ENCODE measurements at places on chromosomes 6 and 20. TPM values are rescaled to one million over a fixed set of nuclear protein-coding genes. Genes with fewer than 3 reads are reported as not detected.

The ACTL10 gene
- not detected for total RNA-seq

The TREM2 gene
- 11.6 TPM for total RNA-seq

The ARFGEF3 gene
- 4.6 TPM for total RNA-seq

The CBLN4 gene
- total RNA-seq: 9.9 TPM

The ATP6V1G2 gene
- 3.6 TPM for total RNA-seq

The ATRN gene
- total RNA-seq: 23.6 TPM

The PRRT1 gene
- 1.2 TPM for total RNA-seq

The DDO gene
- total RNA-seq: 0.48 TPM

The TUBB2A gene
- 79.9 TPM for total RNA-seq

The ZHX3 gene
- 11.6 TPM for total RNA-seq

The PDE10A gene
- total RNA-seq: 15.4 TPM

DNA sequence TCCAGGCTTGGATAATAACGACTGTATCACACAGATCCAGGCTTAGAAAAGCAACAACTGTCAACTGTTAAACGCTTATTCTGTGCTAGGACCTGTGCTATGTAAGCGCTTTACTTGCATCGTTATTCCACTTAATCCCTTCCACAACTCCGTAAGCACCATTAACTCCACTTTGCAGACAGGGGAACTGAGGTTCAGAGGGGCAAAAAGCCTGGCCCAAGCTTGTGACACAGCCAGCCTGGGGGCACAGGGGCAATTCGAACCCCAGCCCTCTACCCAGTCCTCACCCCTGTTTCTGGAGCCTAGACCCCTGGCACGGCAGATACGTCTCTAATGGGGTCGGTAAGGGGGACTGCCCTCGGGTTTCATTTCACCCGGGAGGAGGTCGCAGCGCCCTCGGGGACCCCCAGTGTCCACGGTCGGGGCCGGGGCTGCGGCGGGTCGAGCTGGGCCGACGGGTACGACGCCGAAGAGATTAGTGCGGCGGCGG lies 411 bp downstream of the DSN1 start:
- no peak for DNase-seq

DNA sequence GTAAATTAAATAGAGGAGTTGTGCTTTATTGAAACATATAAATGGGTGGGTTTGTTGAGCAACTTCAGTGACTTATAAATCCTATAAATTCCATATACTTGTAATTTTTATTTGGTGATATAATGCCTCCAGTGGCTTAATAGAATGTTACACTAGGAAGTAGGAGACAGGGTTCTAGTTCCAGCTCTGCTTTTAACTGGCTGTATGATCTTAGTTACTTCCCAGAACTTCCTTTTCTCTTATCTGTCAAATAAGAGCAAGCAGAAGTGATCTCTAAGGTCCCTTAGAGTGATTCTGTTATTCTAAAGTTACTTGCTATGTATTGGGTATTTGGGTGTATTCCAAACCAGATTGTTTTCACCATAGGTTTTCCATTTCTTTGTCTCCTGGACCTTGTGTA lies 10.2 kb downstream of the ZSCAN23 start:
- DNase-seq: no peak

DNA sequence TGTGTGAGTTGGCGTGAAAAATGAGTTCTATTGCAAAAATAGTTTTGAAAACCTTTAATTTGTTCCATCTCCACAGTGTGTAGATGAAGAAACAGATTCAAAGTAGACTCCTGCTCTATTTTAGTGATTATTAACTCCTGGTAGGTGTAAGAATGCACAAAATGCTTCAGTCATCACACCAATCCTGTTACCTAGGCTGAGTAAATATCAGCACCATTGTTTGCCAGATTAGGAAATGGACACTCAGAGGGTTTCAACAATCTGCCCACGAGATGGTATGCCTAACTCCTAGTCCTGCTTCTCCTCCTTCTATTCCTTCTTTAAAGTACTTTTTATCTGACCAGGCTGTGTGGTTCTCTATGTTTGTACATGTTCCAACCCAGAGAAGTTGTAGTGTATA lies 108.9 kb upstream of the AHI1 start:
- no peak for DNase-seq

DNA sequence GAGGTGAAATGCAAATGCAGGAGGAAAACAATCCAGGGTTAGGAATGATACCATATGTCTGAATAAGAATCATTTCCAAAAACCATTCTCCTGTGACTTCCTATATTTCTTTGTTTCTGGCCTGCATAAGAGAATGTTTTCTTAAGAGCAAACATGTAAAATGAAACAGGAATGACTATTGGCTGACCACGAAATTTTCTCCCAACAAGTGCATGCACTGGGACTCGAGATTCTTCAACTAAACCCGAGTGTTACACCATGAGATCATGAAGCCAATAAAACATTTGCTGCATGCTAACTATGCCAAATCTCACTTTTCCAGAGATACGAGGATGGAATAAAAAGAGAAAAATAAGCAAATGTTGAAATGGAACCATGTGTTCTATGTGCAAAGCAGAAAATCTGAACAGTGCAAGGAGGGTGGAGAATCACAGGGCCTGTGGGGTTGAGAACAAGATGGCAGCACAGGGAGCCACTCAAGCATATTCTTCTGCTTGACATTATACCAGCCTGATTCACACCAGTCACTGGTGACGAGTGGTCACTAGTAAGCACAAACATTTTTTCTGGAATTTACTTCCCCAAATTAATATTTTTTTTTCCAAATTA lies 212.2 kb upstream of the FOXA2 start:
- peak; percentile 65 for DNase-seq

DNA sequence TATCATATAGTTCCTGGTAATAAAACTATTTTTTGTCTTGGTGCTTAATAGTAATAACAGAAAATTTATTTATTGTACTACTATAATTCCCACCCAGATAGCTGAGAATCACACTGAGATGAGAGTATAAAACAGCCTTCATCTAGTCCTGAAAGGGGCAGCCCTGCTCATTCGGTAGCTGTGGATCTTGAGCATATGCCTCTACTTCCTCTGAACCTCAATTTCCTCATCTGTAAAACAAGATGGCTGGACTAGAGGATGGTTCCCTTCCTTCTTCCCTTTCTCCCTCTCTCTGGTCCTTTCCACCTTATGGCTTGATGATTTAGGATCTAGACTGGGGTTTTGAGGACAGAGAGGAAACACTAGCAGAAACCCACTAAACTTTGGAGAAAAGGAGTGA lies 15.0 kb downstream of the FKBP5 start:
- no peak for DNase-seq

GRCh38 chr6:128099571-128100197 lies 198.8 kb upstream of the THEMIS start:
- no peak for DNase-seq

- no peak for DNase-seq
These were observed 19.1 kb downstream of the NFATC2 start for GRCh38 chr20:51523276-51524013.

DNA sequence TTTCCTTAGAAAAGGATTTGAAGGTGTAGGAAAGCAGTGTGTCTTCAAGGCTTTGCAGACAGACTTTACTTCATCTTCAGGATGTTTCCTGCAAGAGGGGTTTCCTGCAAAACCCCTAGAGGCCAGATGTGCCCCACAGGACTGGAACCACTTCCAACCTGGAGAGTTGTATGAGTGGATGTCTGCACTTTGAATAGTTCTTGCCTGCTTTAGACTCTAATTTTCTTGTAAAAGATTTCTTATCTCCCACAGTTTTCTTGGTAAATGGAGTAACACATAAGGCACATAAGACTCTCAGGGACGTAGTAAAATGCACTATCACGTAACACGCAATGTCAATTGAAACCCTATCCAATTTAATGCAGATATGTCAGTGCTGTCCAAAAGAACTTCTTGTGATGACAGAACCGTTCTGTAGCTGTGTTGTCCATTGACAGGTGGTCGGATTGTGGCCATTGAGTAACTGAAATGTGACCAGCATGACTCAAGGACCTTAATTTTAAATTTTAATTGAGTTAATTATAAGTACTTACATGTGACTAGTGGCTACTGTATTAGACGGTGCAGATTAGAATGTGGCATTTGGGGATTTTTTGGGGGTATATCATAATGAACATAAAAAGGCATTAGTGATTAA lies 118.7 kb downstream of the JARID2 start:
- DNase-seq: peak; percentile 64

- DNase-seq: no peak
These were observed 177.6 kb upstream of the MAN1A1 start for GRCh38 chr6:119527231-119527578.

- DNase-seq: peak; percentile 28
These were observed 154.9 kb downstream of the OR2B2 start for GRCh38 chr6:27757307-27757706.

DNA sequence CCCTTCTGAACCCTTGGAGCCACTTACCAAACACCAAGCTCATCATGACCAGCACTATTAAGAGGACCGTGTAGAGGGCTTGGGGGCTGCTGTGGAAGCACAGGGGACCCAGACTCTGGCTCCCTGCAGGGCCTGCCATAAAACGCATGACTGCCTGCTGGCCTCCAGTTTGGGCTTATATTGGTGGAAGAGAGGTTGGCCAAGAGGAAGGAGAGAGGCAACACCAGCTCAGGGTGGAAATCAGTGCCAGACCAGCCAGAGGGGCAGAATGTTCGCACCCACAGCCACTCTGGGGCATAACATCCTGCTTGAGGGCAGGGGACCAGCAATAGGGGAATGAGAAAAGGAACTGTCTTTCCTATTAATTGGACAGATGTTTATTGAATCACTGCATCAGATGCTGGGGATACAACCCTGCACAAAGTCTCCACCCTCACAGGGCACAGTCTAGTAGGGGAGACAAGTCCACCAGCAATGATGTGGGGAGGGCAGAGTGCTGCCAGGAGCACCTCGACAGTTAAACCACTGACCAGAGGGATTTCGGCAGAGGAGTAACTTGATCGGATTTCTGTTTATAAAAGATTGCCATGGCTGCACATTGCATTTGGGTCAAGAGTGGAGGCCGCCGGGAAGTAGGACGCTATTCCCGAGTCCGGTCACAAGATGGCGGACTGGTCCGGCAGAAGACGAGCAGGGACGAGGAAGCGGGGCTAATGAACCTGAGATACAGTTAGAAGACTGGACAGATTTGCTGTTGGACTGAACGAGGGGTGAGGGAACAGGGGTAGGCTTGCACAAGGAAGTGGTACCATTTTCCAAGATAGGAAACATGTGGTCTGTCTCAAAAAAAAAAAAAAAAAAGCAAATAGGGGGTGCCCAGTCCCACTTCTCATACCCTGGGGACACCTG lies at the start of gene LY6G5C:
Gene LY6G5C, minus strand, starts transcription at position 842 of the 909 bp plus-strand sequence. Its CDS starts 694 bp downstream, at position 148.
- peak; percentile 84 for DNase-seq

- DNase-seq: no peak
These were observed 52.5 kb upstream of the TAGAP start for GRCh38 chr6:159097256-159097655.

GRCh38 chr6:30998785-30999184 lies 11.5 kb upstream of the MUC22 start:
- DNase-seq: no peak

DNA sequence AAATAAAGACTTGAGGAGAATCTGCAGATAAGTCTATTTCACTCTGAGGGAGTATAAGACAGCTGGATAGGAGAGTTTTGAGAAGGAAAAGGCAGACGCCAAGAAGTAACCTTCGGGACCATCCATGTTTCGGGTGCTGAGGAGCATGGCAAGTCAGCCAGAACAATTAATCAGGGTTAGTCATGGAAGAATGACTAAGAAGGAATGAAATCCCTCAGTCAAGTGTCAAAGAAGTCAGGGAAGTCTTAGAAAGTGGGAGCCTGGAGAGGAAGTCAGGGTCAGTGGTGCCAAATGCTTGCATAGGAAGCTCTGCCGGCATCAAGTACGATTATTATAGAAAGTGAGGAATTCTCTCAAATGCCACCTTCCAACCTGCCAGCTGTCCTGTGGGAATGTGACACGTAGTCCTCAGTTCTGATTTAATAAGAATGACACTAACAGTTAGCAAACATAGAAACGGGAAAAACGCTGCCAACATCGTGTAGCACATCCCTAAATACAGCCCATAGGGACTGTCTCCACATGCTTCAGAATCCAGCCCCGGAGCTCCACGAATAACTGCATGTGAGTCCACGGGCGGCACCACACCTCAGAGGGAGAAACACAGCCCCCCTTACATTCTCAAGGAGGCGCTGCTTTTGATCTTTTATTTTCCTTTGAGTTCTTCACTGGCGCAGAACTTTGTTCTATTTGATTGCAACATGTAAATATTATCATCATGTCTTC lies 602.7 kb downstream of the PRKN start:
- DNase-seq: no peak

- no peak for DNase-seq
These were observed 144.6 kb upstream of the MMS22L start for GRCh38 chr6:97427648-97428047.

DNA sequence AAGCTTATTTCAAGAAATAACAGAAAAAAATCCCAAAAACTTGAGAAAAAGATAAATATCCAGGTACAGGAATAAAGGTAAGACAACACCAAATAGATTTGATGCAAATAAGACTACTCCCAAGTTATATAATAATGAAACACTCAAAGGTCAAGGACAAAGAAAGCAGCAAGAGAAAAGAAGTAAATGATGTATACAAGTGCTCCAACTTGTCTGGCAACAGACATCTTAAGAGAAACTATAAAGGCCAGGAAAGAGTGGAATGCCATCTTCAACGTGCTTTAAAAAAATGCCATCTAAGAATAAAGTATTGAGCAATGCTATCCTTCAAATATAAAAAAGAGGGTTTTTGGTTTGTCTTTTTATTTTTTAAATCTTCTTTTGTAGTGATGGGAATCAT lies 54.2 kb downstream of the REV3L start:
- DNase-seq: no peak

DNA sequence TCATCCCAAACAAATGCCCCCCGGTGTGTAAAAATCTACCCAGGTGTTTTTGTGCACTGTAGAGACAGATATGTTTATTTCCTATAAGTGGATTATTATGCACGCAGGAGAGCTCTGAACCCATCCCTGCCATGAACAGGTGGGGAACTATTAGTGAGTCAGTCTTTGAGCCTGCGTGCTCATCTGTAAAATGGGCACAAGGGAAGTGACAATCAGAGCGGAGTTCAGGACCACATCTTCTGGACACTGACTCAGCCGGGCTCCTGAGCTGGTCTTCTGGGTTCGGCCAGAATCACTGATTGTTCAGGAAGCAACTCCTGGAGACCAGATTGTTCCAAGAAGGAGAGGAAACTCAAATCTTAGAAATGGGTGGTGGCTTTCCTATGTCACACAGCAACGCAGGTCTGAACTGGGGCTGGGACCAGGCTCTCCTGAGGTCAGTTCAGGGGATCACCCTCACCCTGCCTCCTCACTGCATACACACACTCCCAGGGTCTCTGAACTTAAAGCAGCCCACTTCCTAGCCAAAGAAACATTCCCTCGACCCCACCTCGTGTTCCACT lies 27.3 kb upstream of the TGM2 start:
- no peak for DNase-seq

GRCh38 chr6:139649732-139650131 lies 275.3 kb upstream of the CITED2 start:
- no peak for DNase-seq

Data from umbilical cord (tissue), 2 donors.